ENCODE measurements at places on chromosomes 5 and 9.

GRCh38 chr9:81787747-81788632, 98.6 kb upstream of the TLE1 start:
- DNase-seq, result peak; percentile 92

GRCh38 chr5:159682623-159683022, 233.7 kb upstream of the ADRA1B start:
- no peak for DNase-seq

- no peak for DNase-seq
Observed at GRCh38 chr5:113273948-113274347, 160.8 kb downstream of the TSSK1B start.

DNA sequence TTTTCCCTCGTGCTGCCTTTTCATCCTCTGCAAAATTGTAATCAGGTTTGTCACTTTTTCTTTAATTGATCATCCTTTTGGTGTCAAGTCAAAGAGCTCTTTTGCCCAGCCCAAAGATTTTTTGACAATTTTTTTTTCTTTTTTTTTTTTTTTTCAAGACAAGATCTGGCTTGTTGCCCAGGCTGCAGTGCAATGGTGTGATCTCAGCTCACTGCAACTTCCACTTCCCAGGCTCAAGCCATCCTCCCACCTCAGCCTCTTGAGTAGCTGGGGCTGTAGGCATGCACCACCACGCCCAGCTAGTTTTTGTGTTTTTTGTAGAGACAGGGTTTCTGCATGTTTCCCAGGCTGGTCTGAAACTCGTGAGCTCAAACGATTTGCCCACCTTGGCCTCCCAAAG, 36.7 kb downstream of the CDK7 start:
- peak; percentile 54 for DNase-seq

GRCh38 chr9:81112627-81113452, 576.5 kb downstream of the TLE1 start:
- DNase-seq, result no peak

- no peak for DNase-seq
Observed at GRCh38 chr9:92275541-92275940, 18.0 kb downstream of the IARS1 start.

DNA sequence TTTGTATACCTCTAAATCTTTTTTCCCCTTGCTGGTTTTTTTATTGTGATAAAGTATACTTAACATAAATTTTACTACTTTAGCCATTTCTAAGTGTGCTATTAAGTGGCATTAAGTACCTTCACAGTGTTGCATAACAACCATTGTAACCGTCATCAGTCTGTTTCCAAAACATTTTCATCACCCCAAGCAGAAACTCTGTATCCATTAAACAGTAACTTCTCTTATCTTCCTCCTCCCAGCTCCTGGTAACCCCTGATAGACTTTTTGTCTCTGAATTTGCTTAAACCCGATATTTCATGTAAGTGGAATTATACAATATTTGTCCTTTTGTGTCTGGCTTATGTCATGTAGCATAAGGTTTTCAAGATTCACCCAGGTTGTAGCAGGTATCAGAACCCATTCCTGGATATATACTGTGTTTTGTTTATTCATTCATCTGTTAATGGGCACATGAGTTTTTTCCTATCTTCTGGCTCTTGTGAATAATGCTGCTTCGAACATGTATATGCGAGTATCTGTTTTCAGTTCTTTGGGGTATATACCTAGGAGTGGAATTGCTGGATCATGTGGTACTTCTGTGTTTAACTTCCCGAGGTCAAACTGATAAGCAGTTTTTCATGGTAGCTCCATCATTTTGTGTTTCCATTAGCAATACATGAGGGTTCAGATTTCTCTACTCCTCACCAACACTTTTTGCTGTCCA, 66.4 kb downstream of the EHMT1 start:
- no peak for DNase-seq

DNA sequence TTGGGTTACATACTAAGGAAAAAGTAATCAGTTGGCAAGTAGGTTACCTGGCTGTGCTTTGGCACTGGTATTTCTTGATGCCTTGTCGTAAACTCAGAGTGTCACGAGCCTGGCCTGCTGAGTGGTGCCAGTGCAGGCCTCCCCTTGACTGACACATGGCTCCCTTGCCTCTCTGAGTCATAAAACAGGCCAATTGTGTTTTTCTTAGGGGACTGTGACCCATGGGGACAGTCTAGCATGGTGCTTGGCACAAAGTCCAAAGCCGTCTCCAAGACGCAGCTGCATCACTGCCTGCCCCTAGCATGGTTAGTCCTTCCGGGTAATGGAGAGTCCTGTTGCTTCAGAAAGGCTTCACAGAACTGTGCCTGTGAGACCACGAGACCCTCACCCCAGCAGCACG, 132.5 kb downstream of the MVB12B start:
- DNase-seq, result no peak

GRCh38 chr5:78964889-78965288, 20.2 kb downstream of the ARSB start:
- peak; percentile 81 for DNase-seq

- DNase-seq, result no peak
Observed at GRCh38 chr9:122040561-122041242, 52.4 kb downstream of the TTLL11 start.

DNA sequence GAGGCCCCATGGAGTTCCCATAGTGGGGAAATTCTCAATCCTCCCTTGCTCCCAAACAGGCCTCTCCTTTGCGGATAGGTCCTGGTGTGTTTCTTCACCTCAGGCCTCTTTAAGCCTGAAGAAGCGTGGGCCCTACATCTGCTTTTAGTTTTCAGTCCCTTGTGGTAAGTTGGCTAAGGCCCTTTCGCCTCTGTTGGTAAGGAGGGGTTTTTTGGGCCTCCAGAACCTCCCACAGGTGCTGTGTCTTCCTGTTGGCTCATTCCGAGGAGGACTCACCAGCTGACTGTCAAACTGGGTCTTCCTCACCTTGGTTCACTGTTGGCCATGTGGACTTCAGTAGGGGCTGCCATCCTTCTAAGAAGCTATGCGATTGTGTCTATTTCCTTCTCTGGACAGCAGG, 56.4 kb upstream of the DHFR start:
- DNase-seq, result no peak

DNA sequence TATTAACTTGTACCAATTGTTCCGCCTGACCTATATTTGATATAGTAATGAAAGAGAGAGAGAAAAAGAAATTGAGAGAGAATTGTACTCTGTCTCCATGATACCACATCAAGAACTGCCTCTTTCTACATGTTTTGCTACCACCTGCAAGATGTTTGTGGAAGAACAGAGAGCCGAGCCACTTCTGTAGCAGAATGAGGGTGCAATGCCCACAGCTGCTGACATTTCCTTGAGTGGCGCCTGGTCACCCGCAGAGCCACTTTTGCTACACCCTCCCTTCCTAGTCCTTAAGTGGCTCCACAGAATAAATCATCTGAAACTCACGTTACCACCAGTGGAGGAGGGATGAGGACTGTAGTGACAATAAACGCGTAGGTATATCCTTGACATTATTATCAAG, 17.1 kb upstream of the FAM81B start:
- no peak for DNase-seq

DNA sequence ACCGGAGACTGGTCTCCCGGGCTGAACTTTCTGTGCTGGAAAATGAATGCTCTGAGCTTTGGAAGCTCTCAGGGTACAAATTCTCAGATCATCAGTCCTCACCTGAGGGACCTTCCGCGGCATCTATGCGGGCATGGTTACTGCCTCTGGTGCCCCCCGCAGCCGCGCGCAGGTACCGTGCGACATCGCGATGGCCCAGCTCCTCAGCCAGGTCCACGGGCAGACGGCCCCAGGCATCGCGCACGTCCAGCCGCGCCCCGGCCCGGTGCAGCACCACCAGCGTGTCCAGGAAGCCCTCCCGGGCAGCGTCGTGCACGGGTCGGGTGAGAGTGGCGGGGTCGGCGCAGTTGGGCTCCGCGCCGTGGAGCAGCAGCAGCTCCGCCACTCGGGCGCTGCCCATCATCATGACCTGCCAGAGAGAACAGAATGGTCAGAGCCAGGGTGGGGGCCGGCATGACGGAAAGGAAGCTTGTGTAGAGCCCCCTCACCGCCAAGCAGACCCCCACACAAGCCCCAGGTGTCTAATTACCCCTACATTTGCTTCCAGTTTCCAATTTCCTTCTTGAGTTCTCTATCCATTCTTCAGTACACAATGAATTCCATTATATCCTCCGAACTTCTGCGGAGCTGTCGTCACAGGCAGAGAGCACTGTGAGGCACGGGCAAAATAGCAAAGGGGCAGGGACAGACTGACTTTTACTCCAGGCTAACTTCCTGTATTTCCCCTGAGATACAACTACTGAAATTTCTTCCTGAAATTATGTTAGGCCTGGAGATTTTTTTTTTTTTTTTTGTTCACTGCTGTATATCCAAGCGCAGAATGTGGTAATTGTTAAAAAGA, 23.2 kb downstream of the CDKN2A start:
- DNase-seq, result peak; percentile 38

- DNase-seq, result no peak
Observed at GRCh38 chr9:105259731-105260612, 15.5 kb downstream of the SLC44A1 start.

DNA sequence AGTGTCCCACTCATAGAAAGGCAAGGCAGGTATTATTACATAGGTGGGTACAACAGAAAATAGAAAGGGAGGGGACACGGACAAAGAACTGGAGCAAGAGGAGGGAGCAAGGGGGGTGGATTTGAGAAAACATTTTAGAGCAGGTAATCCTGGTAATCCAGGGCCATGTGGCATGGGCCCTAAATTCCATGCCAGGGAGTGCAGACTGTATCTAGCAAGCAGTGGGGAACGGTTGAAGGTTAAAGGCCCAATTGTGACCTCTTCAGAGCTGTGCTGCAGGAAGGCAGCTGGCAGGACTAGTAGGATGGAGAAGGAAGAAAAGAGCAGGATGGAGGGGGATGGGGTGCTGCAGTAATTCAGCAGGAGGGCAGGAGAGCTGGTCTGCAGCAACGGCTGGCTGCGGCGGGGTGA, 75.2 kb downstream of the PDE6A start:
- no peak for DNase-seq

- peak; percentile 26 for DNase-seq
Observed at GRCh38 chr9:132669319-132669697, 475 bp downstream of the DDX31 start.

DNA sequence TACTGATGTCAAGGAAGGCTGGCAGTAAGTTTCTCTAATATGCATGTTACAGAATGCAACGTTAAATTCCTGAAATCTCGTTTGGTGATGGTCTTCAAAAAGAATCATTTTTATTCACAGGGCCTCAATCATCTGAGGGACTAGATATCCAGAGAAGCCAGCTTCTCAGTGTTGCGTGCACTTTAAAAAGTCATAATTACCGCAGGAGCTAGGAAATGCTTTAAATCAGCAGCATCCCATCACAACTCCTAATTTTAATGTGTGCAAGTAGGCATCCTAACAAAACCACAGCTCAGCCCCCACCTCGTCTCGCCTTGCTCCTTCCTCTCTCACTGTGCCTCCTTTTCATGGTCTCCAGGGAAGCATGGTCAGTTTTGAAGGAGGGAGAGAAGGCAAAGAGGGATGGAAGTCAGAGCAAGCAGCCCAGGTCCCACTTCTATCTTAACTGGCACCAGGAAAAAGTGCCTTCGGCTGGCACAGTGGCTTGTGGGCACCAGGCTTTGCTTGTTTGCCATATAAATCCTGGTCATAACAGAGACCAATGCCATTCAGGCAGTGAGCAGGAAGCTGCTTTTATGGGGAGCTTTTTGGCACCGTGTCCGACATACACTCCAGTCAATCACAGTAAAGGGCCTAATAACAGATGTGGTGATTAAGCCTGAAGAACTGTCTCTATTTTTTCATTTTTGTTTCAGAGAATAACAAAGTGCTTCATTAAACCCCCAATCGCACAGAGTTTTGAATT, 21.4 kb downstream of the MEGF10 start:
- no peak for DNase-seq

GRCh38 chr9:97316904-97317303, 9.4 kb downstream of the CCDC180 start:
- no peak for DNase-seq

- DNase-seq, result no peak
Observed at GRCh38 chr5:21594566-21594965, 1258.6 kb downstream of the CDH12 start.

- DNase-seq, result no peak
Observed at GRCh38 chr5:119597728-119598298, 31.5 kb upstream of the FAM170A start.

DNA sequence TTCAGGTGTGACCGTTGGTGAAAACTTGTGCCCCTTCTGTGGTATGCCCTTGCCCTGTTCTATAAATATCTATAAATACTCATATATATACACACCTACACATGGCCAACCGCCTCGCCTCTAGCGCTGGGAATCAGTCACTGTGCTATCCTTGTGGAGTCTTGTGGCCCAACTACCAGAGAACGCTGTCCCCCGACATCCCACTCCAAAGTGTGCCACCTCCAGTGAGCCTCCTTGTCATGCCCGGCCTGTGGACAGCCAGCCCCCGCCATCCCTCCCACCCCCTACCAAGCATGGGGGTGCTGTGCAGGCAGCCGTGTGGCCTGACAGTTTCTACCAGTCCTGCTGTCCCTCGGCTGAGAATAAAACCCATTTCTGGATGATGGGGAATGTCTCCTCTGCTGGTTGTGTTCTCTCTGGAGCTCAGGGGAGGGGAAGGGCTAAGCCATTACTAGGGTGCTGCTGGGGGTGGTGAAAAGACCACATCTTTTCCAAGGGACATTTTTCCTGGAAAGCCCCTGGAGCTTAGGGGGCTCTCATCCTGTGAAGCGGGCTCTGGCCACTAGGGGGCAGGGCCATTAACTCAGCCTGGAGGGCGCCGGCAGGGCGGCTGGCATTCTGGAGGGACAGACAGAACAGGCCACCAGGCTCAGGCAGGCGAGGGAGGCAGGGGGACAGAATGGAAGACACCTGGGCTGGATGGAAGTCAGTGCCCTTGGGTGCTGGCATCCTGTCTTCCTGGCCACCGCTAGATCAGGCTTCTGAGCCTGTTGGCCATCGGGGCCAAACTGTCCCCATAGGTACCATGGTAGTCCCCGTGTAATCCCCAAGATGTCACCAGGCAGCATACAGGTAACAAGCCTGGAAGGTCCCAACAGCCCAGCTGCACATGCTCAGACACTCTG, 20.7 kb downstream of the GOLGA2 start:
- peak; percentile 43 for DNase-seq

GRCh38 chr9:134879664-134880483, 736 bp upstream of the FCN2 start:
- DNase-seq, result no peak

GRCh38 chr9:76603931-76604570, 145.1 kb downstream of the GCNT1 start:
- DNase-seq, result no peak

DNA sequence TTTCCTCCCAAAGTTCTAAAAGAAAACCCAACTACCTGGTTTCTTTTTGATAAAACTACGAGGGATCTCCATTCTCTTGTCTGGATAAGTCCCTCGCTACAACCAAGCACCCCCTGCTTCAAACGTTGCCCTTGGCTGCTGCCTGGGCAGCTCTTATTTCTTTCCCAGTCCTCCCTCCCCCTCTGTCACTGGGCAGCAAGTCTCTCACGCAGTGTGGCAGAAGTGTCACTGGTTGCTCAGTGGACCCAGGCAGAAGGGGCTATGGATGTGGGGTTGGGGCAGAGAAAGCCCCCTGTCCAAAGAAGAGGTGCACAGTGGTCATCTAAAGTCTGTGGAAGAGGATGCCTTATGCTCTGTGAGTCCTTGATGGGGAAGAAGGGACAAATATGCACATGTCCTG, 7.2 kb upstream of the SMIM32 start:
- no peak for DNase-seq

GRCh38 chr9:129716091-129716490, 36.8 kb downstream of the PTGES start:
- no peak for DNase-seq

- no peak for DNase-seq
Observed at GRCh38 chr9:135924628-135925338, 17.4 kb upstream of the CAMSAP1 start.

- DNase-seq, result no peak
Observed at GRCh38 chr9:105280691-105281090, 36.2 kb downstream of the SLC44A1 start.
